NCI-H748 treated with DMSO at 0.1 percent for 48 hours (cell line): ENCODE measurements at places on chromosomes 2 and 18.

GRCh38 chr2:67240507-67240906, 156.6 kb upstream of the ETAA1 start:
- no peak for DNase-seq

- DNase-seq, result peak; percentile 81
These were observed 56.2 kb upstream of the TMEM163 start for GRCh38 chr2:134774786-134775641.

DNA sequence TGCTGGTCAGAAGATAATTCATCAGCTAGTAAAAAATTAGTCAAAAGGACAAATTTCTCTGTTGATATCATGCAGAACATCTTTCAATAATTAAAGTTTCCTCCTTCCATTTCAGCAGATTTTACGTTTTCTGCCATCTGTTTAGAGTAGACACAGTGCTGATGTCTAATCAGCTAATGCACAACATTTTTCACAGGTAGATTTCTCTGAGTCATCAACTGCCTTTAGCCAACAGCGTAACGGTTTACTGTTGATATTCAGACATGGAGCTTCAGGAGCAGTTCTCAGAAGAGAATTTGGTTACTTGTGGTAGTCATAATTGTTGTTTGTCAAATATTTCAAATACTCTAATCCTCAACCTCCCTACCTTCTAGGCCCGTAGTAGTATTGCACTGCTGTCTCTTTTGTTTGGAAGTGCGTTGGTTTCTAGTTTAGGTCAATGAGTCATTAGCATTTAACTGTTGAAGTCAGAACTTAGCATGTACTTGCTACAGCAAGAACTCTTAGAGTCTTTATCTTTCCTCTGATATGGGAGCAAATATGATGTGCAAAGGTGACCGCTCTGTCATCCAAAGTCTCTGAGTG, 86.8 kb upstream of the TFPI start:
- no peak for DNase-seq

DNA sequence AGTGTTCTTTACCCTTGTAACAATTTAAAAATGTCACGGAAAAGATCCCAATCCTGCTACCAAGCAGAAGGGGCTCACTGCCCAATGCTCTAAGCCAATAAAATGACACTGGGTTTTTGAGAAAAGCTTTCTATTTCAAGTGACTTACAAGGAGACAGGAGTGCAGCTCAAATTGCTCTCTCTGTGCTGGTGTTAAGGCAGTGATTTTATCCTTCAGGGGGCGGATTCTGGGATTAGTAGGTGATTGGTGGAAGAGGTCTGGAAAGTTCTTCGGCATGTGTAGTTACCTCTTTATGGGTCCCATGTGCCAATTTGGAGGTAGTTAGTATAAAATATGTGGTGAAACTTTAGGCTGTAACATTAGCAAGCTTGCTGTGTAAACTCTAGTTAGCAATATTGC, 27.4 kb upstream of the MCM6 start:
- DNase-seq, result no peak

DNA sequence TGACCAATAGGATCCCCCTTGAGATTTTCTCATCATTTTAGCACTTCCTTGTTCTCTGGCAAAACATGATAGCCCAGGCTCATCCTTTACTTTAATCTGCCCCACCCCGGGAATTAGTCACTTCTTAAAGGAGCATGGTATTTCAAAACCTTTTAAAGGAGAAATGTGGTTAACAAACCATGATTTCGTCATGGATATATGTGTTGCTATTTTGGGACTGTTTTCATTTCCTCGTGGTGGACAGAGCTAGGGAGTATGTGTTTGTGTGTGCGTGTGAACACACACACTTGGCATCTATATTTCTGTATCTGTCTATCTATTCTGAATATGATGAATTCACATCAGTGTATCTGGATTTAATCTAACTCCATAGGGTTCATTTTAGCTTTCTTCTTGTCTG, 128.1 kb downstream of the BIRC6 start:
- DNase-seq, result no peak

- DNase-seq, result no peak
These were observed 32.2 kb upstream of the TEX51 start for GRCh38 chr2:126866451-126866850.

DNA sequence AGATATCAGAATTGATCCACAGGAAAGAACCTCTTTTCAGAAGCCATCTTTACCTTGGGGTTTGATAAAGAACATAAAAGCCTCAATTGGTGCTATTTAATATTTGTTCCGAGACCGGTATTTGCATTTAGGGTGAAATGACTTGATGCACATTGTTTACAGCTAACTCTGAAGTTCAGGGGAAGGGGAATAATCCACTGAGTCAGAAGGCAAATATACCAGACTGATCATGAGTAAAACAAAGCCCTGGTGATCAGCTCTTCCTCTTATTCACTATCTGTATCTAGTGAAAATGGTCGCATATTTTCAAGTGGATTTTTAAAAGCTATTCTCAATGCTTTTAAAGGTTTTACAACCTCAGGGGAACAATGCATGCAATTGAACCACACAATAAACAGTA, 53.0 kb upstream of the ATP8B1 start:
- no peak for DNase-seq

- DNase-seq, result no peak
These were observed 35.4 kb upstream of the AGFG1 start for GRCh38 chr2:227436436-227437174.

GRCh38 chr2:20361893-20362292, 11.2 kb upstream of the PUM2 start:
- DNase-seq, result no peak

- DNase-seq, result no peak
These were observed 521.7 kb upstream of the SPHKAP start for GRCh38 chr2:228703152-228703551.

GRCh38 chr2:36360834-36361233, 5.3 kb downstream of the CRIM1 start:
- DNase-seq, result no peak

DNA sequence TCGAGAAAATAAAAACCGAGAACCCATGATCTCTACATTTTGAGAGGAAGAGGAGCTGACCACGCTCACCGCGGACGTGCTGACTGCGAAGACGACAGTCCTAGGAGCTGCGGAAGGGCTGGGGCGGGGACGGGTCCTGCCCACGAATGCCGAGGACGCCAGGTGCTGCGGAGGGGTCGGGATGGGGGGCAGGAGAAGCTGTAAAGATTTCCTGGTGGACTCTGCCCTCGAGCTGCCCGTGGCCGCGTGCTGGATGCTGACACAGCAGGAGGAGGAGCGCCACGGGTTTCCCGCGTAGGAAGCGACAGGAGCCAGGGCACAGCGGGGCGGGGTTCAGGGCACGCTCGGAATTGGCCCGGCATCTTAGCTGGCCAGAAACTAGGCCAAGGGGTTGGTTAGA, 22.2 kb downstream of the ZSCAN30 start:
- DNase-seq, result no peak

GRCh38 chr2:26255759-26256384, 11.1 kb downstream of the HADHB start:
- no peak for DNase-seq

- peak; percentile 98 for DNase-seq
These were observed 98.2 kb downstream of the GAREM1 start for GRCh38 chr18:32372381-32373061.

DNA sequence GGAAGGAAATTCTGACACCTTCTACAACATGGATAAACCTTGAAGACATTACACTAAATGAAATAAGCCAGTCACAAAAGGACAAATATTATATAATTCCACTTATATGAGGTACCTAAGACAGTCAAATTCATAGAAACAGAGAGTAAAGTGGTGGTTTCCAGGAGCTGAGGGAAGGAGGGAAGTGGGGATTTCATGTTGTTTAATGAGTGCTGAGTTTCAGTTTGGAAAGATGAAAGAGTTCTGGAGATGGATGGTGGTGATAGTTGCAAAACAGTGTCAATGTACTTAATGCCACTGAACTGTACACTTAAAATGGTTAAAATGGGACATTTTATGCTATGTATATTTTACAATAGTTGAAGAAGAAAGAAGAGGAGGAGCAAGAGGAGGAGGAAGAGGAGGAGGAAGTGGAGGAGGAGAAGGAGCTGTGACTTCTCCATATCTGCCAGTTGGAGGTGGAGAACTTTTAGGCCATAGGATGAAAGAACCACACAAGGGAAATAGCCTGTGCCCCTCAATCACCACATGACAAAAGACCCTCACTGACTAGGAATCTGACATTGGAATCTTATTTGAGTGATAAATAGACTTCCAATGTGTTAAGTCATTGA, 55.3 kb upstream of the LGALSL start:
- no peak for DNase-seq

GRCh38 chr2:188811522-188811921, 162.7 kb upstream of the COL3A1 start:
- no peak for DNase-seq
